Stimulated activated CD4-positive, alpha-beta T cell treated with anti-CD3 and anti-CD28 coated beads, Interleukin-15, amount 100 ng/mL, for 1 hour (primary cell): ENCODE measurements at places on chromosomes 3 and 15.

- DNase-seq = no peak
Observed at GRCh38 chr3:156483426-156483825, 71.5 kb downstream of the SSR3 start.

GRCh38 chr3:54376142-54376807, 253.9 kb downstream of the CACNA2D3 start:
- DNase-seq = no peak

- DNase-seq = no peak
Observed at GRCh38 chr15:101180620-101181307, 71.1 kb downstream of the CHSY1 start.

GRCh38 chr3:194368918-194369317, 625 bp downstream of the LRRC15 start:
- DNase-seq = no peak

DNA sequence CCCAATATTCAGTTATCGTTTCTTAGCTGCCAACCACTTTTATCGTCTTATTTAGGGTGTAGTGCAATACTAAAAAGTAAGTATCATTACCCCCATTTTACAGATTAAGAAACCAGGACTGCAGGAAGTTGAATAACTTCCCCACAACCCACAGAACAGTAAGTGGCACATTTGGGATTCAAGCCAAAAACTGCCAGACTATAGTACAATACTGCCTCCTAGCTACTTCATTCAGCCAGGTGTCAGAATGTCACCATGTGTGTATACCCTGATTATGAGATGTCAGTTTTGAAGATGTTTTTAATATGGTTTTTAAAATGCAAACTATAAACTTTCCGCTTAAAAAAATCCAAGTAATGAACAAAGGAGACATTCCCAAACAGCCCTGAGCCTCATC, 74.2 kb upstream of the PROK2 start:
- no peak for DNase-seq

DNA sequence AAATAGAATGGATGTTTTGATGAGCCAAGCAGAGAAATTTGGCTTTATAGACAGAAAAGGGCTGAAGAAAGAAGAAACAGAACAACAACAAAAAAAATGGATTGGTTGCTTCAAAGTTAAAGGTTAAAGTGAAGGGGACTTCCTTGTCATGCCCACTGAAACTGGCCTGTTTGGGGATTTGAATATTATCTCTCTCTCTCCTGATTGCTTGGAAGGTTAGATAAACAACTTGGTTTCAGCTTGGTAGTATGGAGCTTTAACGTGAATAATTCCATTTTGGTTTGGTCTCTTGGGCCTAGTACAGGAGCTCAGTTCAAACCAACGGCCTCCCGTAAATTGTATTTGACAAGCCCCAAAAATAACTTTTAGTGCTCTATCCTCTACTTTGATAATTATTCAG, 70.8 kb upstream of the MBNL1 start:
- no peak for DNase-seq

GRCh38 chr3:177337541-177338331, 140.5 kb upstream of the TBL1XR1 start:
- no peak for DNase-seq

GRCh38 chr3:32841341-32841740, 23.5 kb downstream of the TRIM71 start:
- no peak for DNase-seq

- no peak for DNase-seq
Observed at GRCh38 chr3:53495146-53495519, 722 bp downstream of the CACNA1D start.

DNA sequence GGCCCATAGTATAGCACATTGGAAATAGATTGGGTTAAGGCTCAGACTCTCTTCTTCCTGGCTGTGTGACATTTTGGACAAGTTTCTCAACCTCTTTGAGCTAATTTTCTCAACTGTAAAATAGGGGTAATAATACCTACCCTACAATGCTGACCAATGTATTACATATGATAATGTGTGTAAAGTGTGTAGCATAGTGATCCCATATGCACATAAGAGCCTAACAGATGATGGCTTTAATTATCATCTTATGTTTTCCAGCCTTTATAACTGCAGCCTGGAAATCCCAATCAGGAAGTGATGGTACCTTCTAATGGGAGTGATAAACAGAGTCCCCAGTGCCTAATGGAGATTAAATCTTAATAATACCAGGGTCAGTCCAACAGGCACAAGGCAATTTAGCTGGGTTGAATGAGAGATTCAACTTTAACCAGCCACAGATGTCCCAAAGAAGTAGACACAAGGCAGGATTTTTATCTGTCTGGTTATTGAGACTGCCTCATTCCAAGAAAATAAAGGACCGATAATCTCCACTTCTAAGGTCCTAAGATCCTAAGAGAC, 12.0 kb downstream of the ADAMTS9 start:
- no peak for DNase-seq

GRCh38 chr3:69364354-69364753, 21.5 kb downstream of the FRMD4B start:
- no peak for DNase-seq

DNA sequence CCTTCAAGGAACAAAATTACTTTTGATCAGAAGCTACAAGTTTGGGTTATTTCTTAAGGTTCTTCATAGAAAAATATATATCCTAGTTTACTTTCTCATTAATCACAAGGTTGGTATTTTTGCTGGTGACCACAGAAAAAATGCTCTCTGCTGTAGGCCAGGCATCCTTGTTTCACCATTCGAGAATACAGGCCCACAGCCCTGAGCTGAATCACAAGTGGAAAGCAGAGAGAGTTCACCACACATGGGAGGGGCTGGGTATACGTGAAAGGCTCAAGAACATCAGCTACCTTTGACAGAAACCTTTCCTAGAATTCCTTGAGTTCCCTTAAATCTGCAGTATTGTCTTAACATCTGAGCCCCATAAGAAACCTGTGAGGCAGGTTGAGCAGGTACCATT, 23.2 kb downstream of the CPEB1 start:
- DNase-seq = no peak

GRCh38 chr3:113546414-113546893, 14.1 kb downstream of the SIDT1 start:
- no peak for DNase-seq

- DNase-seq = no peak
Observed at GRCh38 chr15:96326328-96327154, 4.0 kb upstream of the NR2F2 start.

- no peak for DNase-seq
Observed at GRCh38 chr3:42725454-42725853, 22.9 kb upstream of the HHATL start.

DNA sequence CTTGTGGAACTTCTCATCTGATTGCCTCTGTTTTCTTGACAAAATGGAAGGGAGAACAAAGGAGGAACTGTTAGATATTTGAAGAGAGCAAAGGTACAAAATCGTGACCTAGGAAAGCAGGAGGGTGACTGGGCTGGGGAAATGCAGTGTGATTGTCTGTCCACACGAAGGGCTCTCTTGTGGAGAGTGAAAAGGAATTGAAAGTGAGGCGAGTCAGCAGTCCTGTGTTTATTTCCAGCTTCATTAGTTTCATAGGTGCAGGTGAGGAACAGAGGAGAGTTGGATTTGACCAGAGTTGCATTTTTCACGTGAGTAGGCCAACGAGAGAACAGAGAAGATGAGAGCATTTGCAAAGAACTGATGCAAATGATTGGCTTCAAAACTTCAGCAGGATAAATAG, 336.4 kb upstream of the SATB1 start:
- no peak for DNase-seq

DNA sequence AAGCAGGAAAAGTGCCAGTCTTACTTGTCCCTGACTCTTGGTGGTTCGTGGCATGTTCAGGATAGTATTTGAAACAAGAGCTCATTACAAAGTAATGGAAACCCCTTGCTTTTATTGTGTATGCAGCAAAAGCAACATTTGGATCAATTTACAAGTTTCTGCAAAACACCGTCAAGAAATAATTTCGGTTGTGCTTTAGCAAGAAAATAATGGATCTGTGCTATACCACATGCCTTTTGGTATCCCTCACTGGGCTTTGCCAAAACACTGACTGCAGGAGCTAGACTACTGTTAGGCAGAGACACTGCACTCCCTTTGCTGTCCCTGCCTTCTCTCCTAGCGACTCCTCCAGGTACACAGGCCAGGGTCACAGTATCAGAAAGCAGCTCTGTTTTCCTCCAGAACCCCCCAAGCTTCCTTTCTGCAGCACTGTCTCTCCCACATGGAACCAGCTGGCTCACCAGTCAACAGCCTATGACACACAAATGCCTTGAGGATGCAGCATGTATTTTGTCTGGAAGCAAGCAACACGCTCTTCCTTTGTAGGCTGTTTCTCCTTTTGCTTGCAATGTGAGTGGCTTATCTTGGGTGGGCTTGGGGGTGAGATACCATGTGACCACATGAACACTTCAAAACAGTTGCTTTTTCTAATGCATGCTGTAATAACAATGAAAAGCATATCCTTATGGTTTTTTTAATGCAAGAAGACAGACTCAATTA, 111.4 kb downstream of the PGPEP1L start:
- no peak for DNase-seq

DNA sequence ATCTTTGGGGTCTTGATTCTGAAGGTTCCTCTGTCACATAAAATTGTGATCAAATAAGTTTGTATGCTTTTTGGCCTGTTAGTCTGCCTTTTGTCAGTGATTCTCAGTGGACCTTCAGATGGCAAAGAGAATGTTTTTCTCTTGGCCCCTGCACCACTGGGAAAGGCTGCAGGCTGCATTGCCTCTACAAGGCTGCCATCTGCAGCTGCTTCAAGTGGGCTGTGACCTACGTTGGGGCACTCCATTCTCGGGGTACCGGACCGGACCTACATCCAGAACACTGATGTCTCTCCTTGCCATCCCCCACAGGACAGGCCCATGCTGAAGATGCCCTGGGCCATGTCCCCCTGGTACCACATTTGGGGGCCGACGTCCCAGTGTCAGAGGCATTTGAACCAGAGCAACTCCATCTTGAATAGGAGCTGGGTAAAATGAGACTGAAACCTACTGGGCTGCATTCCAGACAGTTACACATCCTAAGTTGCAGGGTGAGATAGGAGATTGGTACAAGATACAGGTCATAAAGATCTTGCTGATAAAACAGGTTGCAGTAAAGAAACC, 37.5 kb upstream of the MFGE8 start:
- DNase-seq = no peak

DNA sequence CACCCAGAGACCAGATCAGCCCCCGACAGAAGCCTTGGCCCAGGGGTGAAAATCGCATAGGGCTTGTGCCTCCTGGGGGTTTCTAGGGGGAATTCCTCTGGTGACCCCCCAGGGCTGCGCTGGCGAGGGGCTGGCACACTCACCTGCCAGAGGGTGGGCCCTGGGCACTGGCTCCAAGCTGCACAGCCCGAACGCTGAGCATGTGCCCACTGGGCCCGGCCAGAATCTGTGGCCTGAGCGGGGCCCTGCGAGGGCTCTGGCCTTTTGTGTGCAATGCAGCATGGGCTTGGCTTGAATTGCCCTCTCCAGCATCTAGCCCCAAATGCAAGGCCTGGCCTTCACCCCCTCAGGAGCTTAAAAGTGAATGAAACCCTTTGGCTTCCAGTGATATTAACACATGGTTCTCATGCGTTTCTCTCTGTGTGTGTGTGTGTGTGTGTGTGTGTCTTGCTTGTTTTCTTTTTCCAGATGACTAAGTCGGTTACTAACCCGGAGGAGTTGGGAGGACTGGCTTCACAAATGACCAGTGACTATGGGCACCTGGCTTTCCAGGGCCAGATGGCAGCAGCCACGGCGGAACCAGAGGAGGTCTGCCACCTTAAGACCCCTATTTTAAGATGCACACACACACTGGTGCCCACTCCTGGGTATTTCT, 259.1 kb upstream of the TPM1 start:
- DNase-seq = no peak
